ENCODE measurements at places on chromosomes 13 and 19.

DNA sequence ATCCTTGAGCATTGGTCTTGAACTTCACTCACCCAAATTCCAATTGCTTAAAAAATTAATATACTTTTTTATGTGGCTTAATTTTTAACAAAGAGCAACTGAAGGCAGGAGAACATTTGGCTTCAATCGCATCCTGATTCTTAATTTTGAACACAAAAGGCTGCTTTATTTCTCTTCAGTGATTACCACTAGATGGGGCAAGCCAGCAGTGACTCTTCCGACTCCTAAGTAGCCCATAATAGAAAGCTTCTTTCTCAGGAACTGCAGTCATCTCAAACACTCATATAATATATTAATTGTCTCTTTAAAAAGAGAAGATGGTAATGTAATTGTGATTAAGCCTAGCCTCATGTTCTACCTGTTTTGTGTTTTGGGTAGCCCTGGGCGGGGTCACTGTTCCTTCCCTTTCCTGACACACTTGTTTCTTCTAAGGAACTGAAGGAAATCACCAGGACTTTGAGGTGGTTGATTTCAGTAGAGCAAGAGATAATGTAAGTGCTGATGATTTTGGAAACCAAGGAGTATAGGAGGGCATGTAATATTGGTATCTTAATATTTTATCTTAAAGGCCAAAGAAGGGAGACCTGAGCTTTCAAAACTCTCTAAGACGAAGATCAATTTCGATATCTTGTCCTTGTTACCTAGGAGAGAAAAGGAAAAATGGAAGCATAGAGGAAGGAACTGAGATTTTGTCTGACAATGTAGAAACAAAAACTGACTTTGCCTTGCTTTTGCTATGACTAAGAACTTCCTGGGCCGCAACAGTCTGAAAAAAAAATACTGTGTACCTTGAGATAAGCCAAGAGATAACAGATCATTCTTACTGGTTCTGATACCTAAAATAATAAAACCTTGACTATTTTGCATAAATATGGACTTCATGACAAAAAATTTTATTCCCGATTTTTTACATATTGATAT is 73.1 kb downstream of the TNFSF13B start:
- no peak for DNase-seq

- no peak for DNase-seq
Measured at GRCh38 chr19:44512326-44513298, 12.3 kb upstream of the ZNF180 start.

- peak; percentile 89 for DNase-seq
Measured at GRCh38 chr19:23914402-23915286, at the start of gene ZNF726. ZNF726 (plus strand) TSS chr19:23914886; CDS start chr19:23914995, 109 bp downstream.

DNA sequence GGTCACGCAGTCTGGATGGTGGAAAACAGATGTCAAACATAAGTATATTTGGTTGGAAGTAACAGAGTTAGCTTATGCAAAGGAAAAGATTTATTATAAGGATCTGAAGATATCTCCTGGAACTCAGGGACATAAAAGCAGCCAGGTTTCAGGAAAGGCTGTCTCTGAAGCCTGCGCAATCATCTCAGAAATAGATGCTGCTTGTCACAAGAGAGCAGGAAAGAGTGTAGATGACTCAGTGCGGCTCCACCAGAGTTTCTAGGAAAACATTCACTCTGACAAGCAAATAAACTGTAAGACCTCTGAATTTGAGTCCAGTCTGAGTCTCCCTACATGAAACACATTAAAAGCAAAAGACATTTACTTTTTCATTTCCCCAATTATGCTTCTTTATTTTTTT is 220.4 kb upstream of the HTR2A start:
- no peak for DNase-seq

GRCh38 chr13:111939666-111940278 is 127.2 kb upstream of the SOX1 start:
- no peak for DNase-seq

- no peak for DNase-seq
Measured at GRCh38 chr13:75038393-75039113, 443.4 kb downstream of the TBC1D4 start.

DNA sequence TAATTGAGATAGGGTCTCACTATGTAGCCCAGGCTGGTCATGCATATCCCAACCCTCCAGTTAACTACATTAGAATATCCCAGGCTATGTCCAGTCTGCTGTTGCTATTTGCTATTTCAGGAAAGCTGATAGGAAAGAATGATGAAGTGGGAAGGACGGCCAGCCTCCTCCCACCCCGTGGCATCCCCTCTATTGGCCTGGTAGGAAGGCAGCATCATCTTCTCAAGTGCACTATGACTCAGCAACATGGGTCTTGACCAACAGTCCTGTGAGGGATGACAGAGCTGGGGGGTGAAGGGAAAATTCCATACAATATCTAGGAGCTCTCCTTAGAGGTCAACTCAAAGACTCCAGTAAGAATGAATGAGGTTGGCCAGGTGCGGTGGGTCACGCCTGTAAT is 48.0 kb upstream of the ABCC4 start:
- DNase-seq: no peak

All from upper lobe of right lung (tissue), 1 donor.